ENCODE measurements at places on chromosomes 12 and 14. TPM values are rescaled to one million over a fixed set of nuclear protein-coding genes. Genes with fewer than 3 reads are reported as not detected.

GRCh38 chr12:104073699-104074098 lies 9.4 kb downstream of the HCFC2 start:
- no peaks in the 10 kb centered on the region for H3K4me1 ChIP-seq
- no peaks in the 10 kb centered on the region for H3K27me3 ChIP-seq
- DNase-seq: no peak
- peaks cover 8% of the 10 kb centered on the region for H3K36me3 ChIP-seq
- H3K27ac ChIP-seq: no peak overlapping the region
- H3K4me3 ChIP-seq: no peak overlapping the region

- H3K27me3 ChIP-seq: no peaks in the 10 kb centered on the region
- DNase-seq: no peak
- no peaks in the 10 kb centered on the region for H3K36me3 ChIP-seq
- no peak overlapping the region for H3K27ac ChIP-seq
- H3K4me3 ChIP-seq: no peak overlapping the region
Measured at GRCh38 chr14:40058901-40059897, 627.0 kb upstream of the FBXO33 start.

DNA sequence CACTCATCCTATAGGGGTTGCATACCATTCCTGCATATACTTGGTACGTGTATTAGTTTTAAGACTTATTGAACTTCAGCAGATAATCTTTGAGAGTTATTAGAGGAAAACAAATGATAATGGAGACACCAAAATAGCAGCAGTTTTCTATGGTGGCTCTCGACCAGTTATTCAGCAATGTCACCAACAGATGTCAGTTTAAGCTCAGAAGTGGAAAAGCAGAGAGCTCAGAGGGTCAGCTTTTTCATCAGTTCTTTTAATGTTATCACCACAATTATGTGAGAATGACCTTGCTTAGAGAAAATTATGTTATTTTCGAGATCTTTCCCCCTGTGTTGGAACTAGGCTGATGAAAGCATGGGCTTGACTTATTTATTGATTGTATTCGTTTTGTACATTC lies 32.0 kb downstream of the PTPN11 start:
- H3K36me3 ChIP-seq: peaks cover 13% of the 10 kb centered on the region
- no peak overlapping the region for H3K27ac ChIP-seq
- H3K27me3 ChIP-seq: no peaks in the 10 kb centered on the region
- no peaks in the 10 kb centered on the region for H3K4me1 ChIP-seq
- no peak for DNase-seq

GRCh38 chr12:40801861-40802260 lies 109.6 kb downstream of the CNTN1 start:
- no peaks in the 10 kb centered on the region for H3K4me1 ChIP-seq
- no peaks in the 10 kb centered on the region for H3K27me3 ChIP-seq
- H3K27ac ChIP-seq: no peak overlapping the region
- no peaks in the 10 kb centered on the region for H3K36me3 ChIP-seq
- no peak overlapping the region for H3K4me3 ChIP-seq

DNA sequence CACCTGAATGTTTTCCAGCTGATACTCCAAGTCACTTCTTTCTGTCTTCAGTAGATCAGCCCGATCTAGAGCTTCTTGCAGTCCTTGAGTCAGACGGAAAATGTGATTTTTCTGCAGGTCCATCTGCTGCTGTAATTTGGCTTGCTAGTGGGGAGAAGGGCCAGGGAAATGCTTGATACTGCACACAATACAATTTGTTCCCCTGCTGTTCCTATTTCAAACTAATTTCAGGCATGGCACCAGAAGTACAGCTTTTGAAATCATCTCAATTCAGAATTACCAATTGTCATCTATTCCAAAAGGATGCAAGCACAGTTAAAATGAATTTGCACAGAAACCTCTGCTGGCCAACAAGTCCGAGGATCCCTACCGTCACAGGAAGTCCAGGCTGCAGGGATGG lies 53.4 kb downstream of the PRKAB1 start:
- no peak for DNase-seq
- H3K27me3 ChIP-seq: no peaks in the 10 kb centered on the region
- no peak overlapping the region for H3K27ac ChIP-seq
- no peaks in the 10 kb centered on the region for H3K36me3 ChIP-seq
- H3K4me1 ChIP-seq: no peaks in the 10 kb centered on the region

DNA sequence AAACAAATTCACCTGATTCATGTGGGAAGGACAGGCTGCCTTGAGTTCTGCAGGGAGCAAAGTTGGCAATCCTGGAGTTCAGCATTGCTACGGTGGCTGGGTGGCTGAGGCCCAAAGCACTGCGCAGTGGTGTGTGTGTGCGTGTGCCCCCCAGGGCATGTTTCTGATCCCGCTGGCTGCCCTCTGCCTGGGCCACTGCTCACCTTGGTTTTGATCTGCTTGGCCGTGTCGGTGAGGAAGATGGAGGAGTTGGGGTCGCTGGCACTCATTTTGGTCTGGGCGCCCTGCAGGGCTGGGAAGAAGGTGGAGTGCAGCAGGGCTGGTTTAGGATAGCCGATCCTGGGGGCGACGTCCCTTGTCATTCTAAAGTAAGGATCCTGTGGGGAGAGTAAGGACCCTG lies 19.1 kb downstream of the SLC25A47 start:
- DNase-seq: no peak
- H3K36me3 ChIP-seq: peaks cover 3% of the 10 kb centered on the region
- H3K4me1 ChIP-seq: peaks cover 15% of the 10 kb centered on the region
- no peak overlapping the region for H3K4me3 ChIP-seq
- peak overlapping the region; percentile 78 for H3K27ac ChIP-seq
- no peaks in the 10 kb centered on the region for H3K27me3 ChIP-seq

DNA sequence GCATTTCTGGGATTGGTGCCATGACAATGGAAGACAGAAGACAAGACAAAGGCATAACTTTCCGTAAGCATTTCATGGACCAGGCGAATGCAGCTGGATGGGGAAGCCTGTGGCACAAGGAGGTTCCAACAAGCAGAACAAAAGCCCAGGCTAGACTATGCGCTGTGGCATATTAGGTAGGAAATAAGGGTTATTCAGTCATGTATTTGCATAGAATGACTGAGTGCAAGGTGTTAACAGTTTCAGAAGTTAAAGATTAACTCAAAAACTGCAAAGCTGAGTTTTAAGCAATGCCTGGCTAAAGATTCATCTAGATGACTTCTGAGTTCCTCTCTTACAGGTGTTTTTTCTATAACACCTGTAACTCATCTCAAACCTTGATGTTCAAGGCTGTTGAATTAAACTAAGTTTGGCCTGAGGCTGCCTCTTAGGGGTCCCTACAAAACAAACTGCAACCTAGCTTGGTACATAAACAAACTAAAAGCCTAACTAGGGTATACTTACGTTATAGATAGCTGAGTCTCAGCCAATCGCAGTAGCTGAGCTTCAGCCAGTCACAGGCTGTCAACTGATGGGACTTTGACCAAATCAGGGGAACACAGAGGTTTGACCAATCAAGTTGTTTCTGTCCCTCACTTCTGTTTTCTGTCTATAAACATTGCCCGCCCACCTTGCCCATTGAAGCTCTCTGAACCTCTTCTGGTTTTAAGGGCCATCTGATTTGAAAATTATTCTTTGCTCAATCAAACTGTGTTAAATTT lies 52.2 kb upstream of the PLBD1 start:
- no peaks in the 10 kb centered on the region for H3K27me3 ChIP-seq
- H3K4me1 ChIP-seq: peaks cover 31% of the 10 kb centered on the region
- H3K27ac ChIP-seq: no peak overlapping the region
- DNase-seq: no peak
- H3K4me3 ChIP-seq: no peak overlapping the region

GRCh38 chr12:109758426-109759420 lies 45.1 kb downstream of the FAM222A start:
- H3K4me1 ChIP-seq: no peaks in the 10 kb centered on the region
- DNase-seq: no peak
- no peaks in the 10 kb centered on the region for H3K36me3 ChIP-seq
- H3K27ac ChIP-seq: no peak overlapping the region

DNA sequence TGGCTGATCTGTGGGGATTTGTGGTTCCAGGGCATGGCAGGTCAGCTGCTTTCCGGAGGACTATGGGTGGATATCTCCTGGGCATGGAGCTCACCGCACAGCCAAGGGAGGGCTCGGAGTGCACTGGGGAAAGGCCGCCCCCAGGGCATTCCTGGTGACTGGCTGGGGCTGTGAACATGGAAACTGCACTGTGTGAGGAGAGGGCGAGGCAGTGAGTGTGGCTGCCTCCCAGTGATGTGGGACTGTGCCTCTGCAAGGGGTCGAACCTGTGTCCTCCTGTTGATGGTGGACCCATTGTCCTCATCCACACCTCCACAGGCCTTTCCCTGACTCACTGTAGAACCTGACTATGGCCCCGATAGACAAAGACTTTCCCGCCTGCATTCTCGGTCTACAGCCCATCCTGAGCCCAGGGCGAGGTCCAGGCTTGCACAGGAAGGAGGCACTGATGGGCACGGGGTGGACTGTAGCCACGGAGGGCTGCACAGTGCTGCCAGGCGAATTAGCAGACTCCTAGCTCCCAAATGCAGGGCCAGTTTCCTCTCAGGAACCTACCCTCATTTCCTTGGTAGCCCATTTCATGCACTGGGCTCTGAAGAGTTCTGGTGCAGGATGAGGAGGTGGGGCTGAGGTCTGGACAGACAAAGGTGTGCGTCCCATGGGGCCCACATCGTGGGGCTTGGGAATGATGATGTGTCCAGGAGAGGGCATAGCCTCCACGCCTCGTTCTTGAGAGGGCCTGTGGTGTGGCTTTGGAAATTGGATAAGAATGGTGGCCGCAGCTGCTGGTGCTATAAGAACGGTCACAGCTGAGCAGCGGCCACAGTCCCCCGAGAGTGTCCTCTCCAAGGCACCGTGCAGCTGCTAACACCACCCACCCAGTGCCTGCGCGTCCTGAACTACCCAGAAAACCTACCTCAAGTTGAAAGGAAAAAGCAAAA lies 415.1 kb downstream of the TMEM121 start:
- no peak overlapping the region for H3K27ac ChIP-seq
- H3K36me3 ChIP-seq: no peaks in the 10 kb centered on the region
- no peaks in the 10 kb centered on the region for H3K27me3 ChIP-seq
- DNase-seq: no peak
- H3K4me3 ChIP-seq: no peak overlapping the region

- no peaks in the 10 kb centered on the region for H3K36me3 ChIP-seq
- DNase-seq: no peak
- H3K4me3 ChIP-seq: no peak overlapping the region
- H3K27me3 ChIP-seq: no peaks in the 10 kb centered on the region
- H3K27ac ChIP-seq: no peak overlapping the region
Measured at GRCh38 chr14:35940291-35940690, 114.2 kb downstream of the BRMS1L start.

DNA sequence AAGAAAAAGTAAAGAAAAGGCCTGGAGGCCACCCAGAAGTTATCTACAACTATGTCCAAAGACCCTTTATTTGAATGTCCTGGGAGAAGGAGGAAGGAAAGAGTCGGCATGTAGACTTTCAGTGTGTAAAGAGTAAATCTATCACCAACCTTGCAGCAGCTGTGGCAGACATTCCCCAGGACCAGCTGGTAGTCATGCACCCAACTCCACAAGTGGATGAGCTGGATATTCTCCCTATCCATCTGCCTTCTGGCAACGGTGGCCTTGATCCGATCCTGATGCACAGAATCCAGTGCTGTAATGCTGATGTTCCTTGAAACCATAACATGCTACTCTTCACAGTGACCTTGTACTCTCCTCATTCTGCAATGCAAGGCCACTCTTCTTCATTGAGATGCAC lies 27.3 kb downstream of the KRT76 start:
- no peak overlapping the region for H3K4me3 ChIP-seq
- H3K4me1 ChIP-seq: no peaks in the 10 kb centered on the region
- DNase-seq: no peak
- no peaks in the 10 kb centered on the region for H3K36me3 ChIP-seq

DNA sequence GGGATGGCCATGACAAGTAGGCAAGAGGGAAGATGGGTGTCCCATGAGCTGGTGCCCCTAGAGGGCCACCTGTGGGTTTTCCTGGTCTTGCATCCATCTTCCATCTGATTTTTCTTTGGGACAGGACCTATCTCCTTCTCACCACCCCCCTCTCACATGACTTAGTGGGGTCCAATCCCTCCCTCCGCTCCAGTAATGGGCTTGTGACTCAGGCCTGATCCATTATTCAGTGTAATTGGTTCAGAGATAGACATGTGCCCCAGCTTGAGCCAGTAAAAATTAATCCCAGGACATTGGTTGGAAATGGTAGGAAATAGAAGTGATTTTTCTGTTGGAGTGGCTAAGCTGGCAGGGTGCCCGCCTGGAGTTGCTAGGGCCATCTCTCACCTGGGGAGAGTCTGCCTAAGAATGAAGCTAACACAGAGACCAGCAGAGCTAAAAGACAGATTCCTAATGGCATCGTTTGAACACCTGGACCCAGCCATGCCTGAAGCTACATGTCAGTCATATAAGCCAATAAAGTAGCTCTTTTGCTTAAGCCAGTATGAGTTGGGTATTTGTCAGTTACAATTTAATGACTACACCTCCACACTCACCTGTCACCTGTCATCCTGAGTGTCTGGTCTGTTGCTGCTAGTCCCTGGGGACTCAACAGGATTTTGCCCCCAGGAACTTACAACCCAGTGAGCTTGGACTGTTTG lies 14.7 kb downstream of the RASAL1 start:
- H3K36me3 ChIP-seq: no peaks in the 10 kb centered on the region
- H3K27me3 ChIP-seq: no peaks in the 10 kb centered on the region
- no peaks in the 10 kb centered on the region for H3K4me1 ChIP-seq
- no peak overlapping the region for H3K27ac ChIP-seq
- no peak overlapping the region for H3K4me3 ChIP-seq

GRCh38 chr12:96471368-96472050 lies 17.9 kb upstream of the CFAP54 start:
- no peaks in the 10 kb centered on the region for H3K27me3 ChIP-seq
- H3K36me3 ChIP-seq: no peaks in the 10 kb centered on the region
- no peak overlapping the region for H3K27ac ChIP-seq
- no peak for DNase-seq
- no peak overlapping the region for H3K4me3 ChIP-seq

DNA sequence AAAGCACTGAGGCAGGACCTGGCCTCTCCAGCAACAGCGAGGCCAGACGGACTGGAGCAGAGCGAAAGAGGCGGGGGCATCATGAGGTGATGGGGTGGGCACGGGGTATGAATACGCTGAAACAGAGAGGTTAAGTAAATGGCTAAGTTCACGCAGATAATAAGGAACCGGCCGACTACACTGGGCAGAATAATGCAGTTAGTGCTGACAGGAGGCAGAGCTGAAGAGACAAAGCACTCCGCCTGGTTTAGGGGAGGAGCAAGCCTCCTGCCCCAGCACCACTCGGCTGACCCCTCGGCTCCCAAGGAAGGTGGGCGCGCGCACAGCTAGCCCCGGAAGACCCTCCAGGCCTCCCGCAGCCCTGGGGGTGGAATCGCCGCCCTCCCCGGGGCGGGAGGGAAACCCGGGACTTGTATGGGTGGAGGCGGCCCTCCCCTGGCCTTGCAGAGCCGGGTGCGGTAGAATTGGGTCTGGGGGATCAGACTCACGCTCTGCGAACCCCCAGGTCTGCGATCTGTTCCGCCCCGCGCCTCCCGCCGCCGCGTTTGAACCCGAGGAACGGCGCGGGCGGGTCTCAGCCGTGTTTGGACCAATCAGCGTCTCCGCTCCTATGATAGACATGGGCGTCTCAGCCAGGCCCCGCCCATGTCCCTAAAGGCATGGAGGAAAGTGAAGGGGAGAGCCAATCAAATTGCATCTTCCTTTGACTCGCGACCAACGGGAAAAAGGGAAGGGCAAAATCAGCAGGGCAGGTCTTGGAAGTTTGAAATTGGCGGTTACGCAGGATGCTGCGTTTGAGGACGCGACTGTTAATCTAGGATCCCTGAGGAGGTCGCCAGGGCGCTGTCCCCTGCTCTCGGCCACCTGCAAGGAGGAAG lies at the start of gene CIT:
TSS of gene CIT (minus strand) at position 560 of the 878 bp plus-strand sequence. CDS start 1,152 bp downstream, outside the sequence.
- peak within 1 kb of the TSS; percentile 54 for H3K27ac ChIP-seq
- no peaks in the 10 kb centered on the region for H3K27me3 ChIP-seq
- peak; percentile 87 for DNase-seq
- H3K4me3 ChIP-seq: peak within 1 kb of the TSS; percentile 89
- H3K4me1 ChIP-seq: peaks cover 11% of the 10 kb centered on the region

The PIWIL1 gene
- not detected for total RNA-seq

The USP44 gene
- total RNA-seq: 7.0 TPM

The TBX5 gene
- not detected for total RNA-seq

The ARHGAP5 gene
- 62.4 TPM for total RNA-seq

The ARHGEF25 gene
- total RNA-seq: 0.15 TPM

Data from B cell (primary cell).